ENCODE measurements at places on chromosomes 13 and 19. TPM values are rescaled to one million over a fixed set of nuclear protein-coding genes. Genes with fewer than 3 reads are reported as not detected.

Gene ATXN8OS
- not detected for total RNA-seq

Gene KLK15
- total RNA-seq = not detected

Gene NXNL1
- total RNA-seq = not detected

Gene LILRB5
- not detected for total RNA-seq

- H3K27ac ChIP-seq = no peak overlapping the region
- no peak overlapping the region for H3K4me3 ChIP-seq
- peaks cover 36% of the 10 kb centered on the region for H3K36me3 ChIP-seq
- peaks cover 15% of the 10 kb centered on the region for H3K4me1 ChIP-seq
- no peak for DNase-seq
Measured at GRCh38 chr19:7265963-7266362, 28.3 kb downstream of the INSR start.

DNA sequence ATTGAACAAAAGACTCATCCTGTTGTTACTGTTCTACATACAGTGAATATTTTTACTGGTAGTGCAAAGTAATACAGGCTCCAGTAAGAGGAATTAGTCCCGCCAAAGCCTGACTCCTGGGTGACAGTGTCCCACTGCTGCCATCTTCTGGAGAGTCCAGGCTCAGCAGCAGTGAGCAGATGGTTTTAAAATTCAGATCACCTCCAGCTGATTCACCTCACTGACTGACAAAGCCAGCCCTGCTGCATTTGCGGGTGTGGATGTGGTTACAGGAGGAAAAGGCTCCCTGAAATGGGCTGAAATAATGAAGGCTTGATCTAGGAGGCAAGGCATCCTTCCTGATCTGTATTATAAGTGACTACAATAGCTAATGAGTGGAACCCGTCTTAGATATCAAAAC lies 18.3 kb downstream of the PABPC3 start:
- H3K4me1 ChIP-seq = peaks cover 4% of the 10 kb centered on the region
- H3K27me3 ChIP-seq = peaks cover 15% of the 10 kb centered on the region
- DNase-seq = peak; percentile 73
- H3K36me3 ChIP-seq = no peaks in the 10 kb centered on the region
- no peak overlapping the region for H3K4me3 ChIP-seq
- H3K27ac ChIP-seq = no peak overlapping the region

DNA sequence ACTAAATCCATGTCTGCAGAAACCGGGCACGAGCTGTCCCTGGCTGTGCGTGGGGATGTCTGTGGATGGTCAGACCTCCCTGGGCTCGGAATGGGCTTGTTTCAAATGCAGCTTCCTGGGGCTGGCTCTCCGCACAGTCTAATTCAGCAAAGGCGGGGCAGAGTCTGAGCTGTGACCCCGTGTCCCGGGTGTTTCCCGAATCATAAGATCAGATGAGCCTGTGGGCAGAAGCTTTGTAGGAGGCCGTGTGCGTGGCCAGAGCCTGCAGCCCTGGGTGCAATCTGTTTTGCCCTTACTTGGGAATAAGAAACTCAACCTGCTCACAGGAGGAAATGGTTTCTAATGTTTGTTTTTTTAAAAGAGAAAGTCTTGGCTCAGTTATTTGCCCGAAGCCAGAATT lies 13.9 kb upstream of the GNA11 start:
- H3K4me1 ChIP-seq = no peaks in the 10 kb centered on the region
- H3K27me3 ChIP-seq = no peaks in the 10 kb centered on the region
- DNase-seq = no peak
- H3K27ac ChIP-seq = no peak overlapping the region
- no peak overlapping the region for H3K4me3 ChIP-seq

GRCh38 chr13:77893066-77893465 lies 25.6 kb downstream of the EDNRB start:
- H3K4me1 ChIP-seq = no peaks in the 10 kb centered on the region
- no peak overlapping the region for H3K27ac ChIP-seq
- no peaks in the 10 kb centered on the region for H3K36me3 ChIP-seq
- no peak for DNase-seq

DNA sequence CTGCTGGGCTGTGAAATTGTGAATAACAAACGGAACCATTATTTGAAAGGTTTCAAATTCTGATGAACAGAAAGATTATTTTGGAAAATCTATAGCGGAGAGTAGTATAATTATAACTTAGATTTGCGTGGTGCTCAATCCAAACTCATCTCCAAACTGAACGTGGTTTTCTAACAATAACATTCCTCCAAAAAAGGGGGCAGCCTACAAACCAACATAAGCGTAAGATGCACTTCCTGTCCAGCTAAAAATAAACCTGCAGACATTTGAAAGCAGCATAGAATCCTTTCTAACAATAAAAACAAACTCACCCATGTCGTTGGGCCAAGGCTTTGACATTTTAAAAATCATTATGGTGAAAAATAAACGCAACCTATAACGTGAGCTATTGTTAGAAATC lies 178.4 kb downstream of the COL4A1 start:
- peaks cover 7% of the 10 kb centered on the region for H3K4me1 ChIP-seq
- no peak overlapping the region for H3K4me3 ChIP-seq
- no peak for DNase-seq
- peaks cover 54% of the 10 kb centered on the region for H3K27me3 ChIP-seq
